ENCODE measurements at places on chromosomes 4 and X.
A peak's percentile ranks its signal among the peaks of the same experiment; 100 is the strongest.

- DNase-seq, result no peak
Measured at GRCh38 chr4:119628281-119629141, at the start of gene PDE5A. PDE5A (minus strand) TSS chr4:119628804; CDS start chr4:119628671, 133 bp downstream.

DNA sequence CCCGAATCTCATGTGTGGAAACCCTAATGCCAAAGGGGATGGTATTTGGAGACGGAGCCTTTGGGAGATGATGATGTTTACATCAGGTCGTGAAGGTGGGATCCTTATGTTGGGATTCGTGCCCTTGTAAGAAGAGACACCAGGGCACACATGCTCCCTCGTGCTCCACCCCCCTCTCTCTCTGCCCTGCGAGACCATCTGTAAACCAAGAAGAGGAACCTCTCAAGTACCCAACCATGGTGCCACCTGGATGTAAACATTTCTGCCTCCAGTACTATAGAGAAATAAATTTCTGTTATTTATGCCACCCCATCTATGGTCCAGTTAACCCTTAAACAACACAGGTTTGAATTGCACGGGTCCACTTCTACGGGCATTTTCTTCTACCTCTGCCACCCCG lies 179.4 kb downstream of the DHRSX start:
- DNase-seq, result no peak

DNA sequence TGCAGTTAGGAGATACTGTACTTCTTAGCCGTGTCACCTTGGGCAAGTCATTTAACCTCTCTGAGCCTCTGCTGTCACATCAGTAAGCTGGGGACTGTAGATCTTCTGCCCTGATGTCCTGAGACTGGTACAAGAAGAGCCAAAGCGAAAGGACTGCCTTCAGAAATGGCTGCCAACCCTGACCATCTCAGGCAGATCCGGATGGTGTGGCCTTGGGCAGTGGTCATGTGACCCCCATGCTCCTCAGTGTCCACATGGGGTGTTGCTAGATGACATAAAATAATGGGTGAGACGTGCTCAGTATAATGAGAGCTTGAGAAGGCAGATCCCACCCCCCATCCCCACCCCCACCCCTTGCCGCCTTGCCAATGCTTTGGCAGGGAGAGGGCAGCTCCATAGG lies 60.4 kb upstream of the MTM1 start:
- no peak for DNase-seq

GRCh38 chr4:139920486-139921002 lies 233.4 kb downstream of the MAML3 start:
- DNase-seq, result no peak

- DNase-seq, result no peak
Measured at GRCh38 chr4:14182148-14182547, 554.6 kb upstream of the BOD1L1 start.

GRCh38 chr4:4860600-4861389 lies 1.3 kb downstream of the MSX1 start:
- DNase-seq, result no peak

DNA sequence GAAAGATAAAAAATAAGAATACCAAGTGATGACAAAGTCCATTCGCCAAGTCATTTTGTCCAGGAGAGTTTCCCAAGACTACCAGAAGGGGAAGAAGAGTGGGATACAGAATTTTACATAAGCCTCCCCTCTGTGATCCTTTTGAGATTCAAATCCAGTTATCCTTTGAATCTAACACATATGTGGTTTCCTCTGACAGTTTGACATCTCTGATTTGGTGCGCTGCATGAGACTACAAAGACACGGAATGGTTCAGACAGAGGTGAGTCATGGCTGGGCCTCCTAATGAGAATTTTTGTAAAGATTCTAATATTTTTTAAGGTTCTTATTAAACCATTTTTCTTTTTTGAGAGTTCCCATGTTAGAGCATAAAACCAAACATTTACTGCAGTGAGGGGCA lies 38.3 kb downstream of the SLC10A6 start:
- no peak for DNase-seq

DNA sequence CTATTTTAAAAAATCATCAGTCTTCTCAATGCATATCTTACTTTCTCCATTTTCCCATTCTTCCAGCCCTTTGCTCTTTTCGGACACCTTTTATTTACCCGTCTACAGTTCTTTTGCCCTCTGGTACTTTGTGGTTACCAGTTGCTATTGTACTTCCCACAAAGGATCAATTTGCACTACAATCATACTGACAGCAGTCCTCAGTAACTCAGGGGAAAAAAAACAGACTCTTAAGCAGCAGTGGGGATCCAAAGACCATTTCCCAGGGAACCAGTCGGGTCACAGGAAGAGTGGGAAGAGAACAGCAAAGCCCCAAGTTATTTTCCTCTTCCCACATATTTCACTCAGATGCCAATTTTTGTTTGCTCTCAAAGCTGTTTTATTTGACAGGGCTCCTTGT lies 23.1 kb downstream of the DMD start:
- DNase-seq, result no peak

DNA sequence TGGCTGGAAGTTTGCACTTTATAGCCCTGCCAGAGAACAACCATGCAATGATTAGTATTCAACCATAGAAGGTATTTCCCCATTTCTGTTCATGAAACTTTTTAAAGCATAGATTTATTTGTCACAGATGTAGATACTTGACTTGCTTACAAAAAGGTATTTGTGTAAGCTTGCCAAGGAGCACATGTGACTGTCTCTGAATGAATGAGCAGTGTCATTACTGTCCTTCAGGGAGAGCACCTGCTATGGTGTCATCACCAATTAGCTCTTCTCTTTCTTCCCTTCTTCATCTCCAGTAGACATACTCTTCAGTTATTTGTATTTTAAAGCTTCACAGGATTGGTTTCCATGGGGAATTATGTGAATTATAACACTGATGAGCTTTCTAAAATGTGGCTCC lies 1064.7 kb upstream of the GRIA3 start:
- no peak for DNase-seq

- peak; percentile 15 for DNase-seq
Measured at GRCh38 chr4:162015090-162015489, 148.7 kb downstream of the FSTL5 start.

DNA sequence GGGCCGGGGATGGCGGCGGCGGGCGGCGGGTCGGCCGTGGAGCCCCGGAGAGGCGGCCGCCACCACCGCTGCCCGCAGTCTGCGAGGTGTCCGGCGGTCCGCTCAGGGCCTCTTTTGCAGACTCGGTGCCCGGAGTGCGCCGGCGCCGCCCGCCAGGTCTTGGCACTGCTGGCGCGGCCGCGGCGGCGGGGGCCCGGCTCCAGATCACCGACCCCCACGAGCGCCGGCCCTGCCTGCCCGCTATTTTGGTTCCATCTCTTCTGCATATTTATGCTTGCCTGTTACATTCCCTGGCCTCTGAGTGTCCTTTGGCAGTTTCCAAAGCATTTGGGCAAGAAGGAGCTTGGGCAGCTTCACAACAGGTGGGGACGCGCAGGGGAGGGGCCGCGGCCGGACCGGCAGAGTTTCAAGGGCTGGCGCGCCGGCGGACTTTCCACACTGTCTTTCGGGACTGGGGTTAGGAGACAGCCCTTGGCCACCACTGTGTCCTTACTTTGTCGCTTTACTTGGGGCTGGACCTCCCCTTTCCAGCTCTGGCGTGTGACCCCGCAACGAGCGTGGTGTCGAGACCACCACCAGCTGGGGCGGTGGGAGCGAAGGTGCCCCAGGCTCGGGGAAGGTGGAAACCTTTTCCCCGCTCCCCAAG lies 668 bp upstream of the TAPT1 start:
- no peak for DNase-seq

DNA sequence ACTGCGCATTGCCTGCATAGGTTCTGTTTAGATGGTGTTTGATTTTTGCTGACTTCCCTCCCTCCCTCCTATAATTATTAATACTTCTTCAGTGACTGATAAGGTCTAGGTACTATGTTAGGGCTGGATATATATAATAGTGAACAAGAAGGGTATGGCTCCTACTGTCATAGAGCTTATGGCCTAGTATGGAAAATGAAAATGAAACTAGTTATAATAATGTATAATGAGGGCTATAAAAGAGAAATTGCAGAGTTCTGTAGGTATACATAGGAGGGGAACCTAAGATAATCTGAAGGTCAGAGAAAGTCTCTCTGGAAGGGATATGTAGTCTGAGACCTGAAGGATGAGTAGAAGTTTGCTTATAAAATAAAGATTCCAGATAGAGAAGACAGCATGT lies 102.1 kb downstream of the DCK start:
- DNase-seq, result no peak

GRCh38 chr4:34964613-34965012 lies 1279.7 kb downstream of the ARAP2 start:
- DNase-seq, result no peak

DNA sequence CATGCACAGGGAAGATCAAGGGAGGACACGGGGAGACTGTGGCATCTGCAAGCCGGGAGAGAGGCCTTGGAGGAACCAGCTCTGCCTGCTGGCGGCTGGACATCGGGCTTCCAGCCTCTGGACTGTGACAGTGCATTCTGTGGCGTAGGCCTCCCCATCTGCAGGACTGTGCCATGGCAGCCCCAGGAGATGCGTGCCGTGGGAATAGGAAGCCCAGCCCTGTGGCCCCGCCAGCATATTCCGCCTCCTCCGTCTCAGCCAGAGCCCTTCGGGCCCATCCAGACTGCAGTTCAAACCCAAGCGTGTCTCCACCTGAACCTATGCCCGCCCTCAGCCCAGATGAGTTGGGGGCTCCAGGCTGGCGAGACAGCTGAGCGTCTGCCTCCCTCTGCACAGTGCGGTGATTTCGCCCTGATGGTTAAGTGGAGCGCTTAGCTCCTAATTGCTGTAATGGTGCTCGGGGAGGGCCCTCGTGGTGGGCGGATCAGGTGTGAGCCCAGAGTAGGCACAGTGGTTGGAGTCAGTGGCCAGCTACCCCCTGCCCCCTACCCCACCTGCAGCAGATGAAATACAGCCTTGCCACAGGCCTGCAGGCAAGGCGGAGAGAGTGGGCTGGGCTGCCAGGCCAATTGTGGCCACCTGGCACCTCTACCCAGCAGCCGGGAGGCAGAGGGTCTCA lies 133.9 kb downstream of the HMX1 start:
- no peak for DNase-seq

- DNase-seq, result no peak
Measured at GRCh38 chrX:147917700-147918695, 6.3 kb downstream of the FMR1 start.

- DNase-seq, result no peak
Measured at GRCh38 chr4:3660086-3660927, 105.9 kb upstream of the ADRA2C start.

- no peak for DNase-seq
Measured at GRCh38 chr4:32824336-32824735, 2104.2 kb downstream of the PCDH7 start.

GRCh38 chrX:136866337-136867095 lies 14.0 kb downstream of the RBMX start:
- no peak for DNase-seq

DNA sequence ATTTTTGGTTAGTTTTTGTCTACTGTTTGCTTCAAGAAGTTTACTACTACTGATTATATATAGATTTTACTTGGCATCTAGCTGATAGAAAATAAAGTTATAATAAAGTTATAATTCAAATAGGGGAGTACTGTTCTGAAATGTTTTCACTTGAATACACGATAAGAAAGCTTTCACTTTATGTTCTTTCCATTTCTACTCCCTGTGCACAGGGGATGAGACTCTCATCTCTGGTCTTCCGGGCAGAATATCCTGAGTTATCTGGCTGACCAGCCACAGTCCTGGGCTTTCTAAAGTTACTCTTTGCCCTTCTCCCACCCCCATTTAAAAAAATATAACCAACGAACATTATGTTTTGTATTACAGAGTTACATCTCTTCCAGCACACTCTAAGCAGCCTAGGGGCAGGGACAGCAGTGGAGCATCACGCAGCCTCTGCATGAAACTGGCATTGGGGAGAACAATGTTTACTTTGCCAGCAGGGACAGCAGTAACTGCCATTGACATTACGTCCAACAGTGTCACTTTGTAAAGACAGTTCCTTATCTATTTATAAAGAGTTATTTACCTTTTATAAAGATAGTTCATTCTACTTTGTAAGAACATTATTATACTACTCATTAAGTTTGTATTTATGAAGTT lies 64.3 kb downstream of the METTL14 start:
- no peak for DNase-seq

GRCh38 chrX:133907606-133908005 lies 77.8 kb downstream of the GPC3 start:
- DNase-seq, result no peak

DNA sequence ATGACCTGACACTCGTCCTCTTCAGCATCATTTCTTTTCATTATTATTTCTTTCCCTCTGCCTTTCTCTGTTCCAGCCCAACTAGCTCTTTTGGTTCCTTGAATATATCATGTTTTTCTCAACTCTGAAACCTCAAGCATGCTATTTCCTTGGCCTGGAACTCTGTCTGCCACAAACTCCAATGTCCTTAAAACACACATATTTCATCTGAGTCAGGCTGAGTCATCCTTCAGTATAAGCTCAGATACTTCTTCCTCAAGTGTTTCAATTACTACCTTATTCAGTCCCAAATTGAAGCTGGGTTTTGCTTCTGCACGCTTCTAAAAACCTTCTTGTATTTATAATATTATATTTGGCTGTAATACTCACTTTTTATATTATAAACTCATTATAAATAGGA lies 424.2 kb downstream of the PDGFC start:
- DNase-seq, result no peak

GRCh38 chr4:14719053-14719452 lies 283.2 kb upstream of the CPEB2 start:
- DNase-seq, result no peak

- no peak for DNase-seq
Measured at GRCh38 chr4:158529505-158529904, 7.8 kb downstream of the RXFP1 start.

- DNase-seq, result no peak
Measured at GRCh38 chrX:147891896-147892295, 19.8 kb upstream of the FMR1 start.

DNA sequence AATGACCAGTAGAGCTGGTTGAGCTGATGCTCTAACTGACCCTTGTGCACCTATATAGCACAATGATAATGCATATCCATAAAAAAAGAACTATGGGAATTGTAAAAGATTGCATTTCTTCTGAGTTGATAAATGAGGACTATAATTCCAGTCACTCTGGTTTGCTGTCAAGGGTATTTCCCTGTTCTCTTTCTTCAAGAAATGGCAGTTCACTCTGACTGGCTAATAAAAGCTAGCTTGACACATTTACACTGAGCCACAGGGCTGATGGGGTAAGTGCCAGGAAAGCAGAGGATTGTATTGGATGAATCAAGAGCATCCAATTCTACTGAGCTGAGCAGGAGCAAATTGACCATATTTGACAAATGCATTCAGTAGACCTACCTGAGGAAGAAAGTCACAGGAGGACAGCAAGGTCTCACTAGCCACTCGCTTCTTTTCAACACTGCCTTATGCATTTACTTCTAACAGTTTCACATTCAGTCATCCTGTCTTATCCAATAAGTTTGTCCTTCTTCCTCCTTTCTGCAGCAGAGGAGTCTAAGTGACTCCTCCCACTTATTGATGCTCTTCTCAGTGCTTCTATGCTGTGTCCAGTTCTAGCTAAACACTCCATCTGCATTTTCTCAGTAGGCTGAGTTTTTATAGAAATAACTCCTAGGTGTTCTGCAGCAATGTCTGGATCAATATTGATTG lies 43.0 kb downstream of the RBMX2 start:
- no peak for DNase-seq

- DNase-seq, result no peak
Measured at GRCh38 chr4:82913305-82913704, 12.8 kb downstream of the THAP9 start.

GRCh38 chrX:75303795-75304194 lies 29.9 kb downstream of the UPRT start:
- no peak for DNase-seq

- no peak for DNase-seq
Measured at GRCh38 chr4:526189-526909, 27.3 kb downstream of the PIGG start.

All from SIG-M5 (cell line).